ENCODE measurements at places on chromosomes 11 and 22.

DNA sequence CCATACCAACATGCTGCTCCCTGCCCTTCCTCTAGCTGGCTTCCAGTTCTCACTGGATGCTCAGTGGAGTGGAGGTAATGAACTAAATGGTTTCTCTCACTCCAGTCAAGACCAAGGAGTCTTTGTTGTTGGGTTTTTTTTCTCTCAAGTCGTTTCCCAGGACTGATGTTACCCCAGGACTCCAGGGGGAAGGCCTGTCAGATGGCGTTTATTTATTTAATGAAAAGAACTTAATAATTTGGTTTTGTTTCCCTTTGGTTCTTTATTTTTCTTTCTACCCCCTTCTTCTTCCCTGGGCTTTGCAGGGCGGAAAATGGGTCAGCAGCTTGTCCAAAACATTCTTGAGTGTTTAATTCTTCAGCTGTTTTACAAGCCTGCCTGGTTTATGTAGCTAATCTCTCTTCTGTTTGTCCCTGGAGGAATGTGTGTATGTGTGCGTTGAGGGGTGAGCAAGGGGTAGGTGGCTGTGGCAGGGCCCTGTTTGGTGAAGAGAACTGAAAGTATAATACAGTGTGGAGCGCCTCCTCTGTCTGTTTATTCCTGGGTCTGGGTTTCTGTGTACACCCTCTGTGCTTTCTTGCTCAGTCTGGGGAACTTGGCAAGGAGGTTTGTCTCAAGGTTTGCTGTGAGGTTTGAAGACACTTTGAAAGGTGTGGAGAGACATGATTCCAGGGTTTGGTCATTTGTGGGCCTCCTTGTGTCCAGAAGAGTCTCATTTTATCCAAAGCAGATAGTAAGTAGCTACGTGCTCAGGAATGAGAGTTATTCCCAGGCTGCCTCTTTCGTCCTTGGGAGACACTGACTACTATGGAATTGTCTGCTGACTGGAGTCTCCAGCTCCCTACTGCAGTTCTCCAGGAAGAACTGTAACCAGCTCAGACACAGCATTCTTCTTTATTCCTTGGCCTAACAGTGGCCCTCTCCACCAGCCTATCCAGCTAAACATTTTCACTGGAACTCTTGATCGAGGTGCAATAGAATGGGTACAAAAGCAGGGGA lies 175.5 kb downstream of the ADAMTS15 start:
- no peak for DNase-seq

- DNase-seq = no peak
Measured at GRCh38 chr11:122642971-122643370, 12.6 kb upstream of the UBASH3B start.

GRCh38 chr11:38818720-38819119 lies 2220.7 kb upstream of the RAG2 start:
- DNase-seq = no peak

DNA sequence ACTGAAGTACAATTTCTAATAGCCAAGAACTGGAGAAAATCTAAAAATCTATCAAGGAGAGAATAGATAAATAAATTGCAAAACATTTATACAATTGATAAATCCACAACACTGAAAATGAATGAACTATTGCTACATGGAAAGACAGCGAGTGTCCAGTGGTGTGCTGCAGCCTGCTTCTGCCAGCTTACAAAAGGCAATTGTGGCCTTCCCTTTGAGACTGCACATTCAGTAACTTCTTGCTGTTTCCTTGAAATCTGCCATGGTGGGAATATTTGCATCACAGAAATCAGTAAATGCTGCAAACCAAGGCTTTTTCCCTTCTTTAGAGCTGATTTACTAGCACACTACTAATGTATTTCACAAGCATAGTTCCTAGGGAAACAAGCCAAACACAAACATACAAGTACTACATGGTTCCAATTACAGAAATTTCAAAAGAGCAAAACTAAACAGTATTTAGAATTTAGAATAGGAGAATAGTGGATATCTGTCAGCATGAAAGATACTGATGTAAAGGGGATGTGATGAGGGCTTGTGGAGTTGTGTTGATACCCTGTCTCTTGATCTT lies 76.9 kb upstream of the TRIM77 start:
- no peak for DNase-seq
